ENCODE measurements at places on chromosomes 3 and 15. TPM values are rescaled to one million over a fixed set of nuclear protein-coding genes. Genes with fewer than 3 reads are reported as not detected.

Gene PRR20G
- total RNA-seq = not detected

Gene RLBP1
- total RNA-seq = not detected

Gene CCR8
- total RNA-seq = not detected

Gene P2RY14
- 7.2 TPM for total RNA-seq

Gene GNAI2
- 321 TPM for total RNA-seq

Gene LRRN1
- total RNA-seq = 5.2 TPM

Gene FAM81A
- 1.3 TPM for total RNA-seq

Gene CD276
- 60.8 TPM for total RNA-seq

Gene UBA7
- total RNA-seq = 110 TPM

Gene CCR9
- total RNA-seq = not detected

GRCh38 chr3:12963922-12964701 is 109.1 kb downstream of the IQSEC1 start:
- H3K36me3 ChIP-seq = no peaks in the 10 kb centered on the region
- peaks cover 70% of the 10 kb centered on the region for H3K4me1 ChIP-seq
- H3K27ac ChIP-seq = peak overlapping the region; percentile 36
- H3K4me3 ChIP-seq = no peak overlapping the region

DNA sequence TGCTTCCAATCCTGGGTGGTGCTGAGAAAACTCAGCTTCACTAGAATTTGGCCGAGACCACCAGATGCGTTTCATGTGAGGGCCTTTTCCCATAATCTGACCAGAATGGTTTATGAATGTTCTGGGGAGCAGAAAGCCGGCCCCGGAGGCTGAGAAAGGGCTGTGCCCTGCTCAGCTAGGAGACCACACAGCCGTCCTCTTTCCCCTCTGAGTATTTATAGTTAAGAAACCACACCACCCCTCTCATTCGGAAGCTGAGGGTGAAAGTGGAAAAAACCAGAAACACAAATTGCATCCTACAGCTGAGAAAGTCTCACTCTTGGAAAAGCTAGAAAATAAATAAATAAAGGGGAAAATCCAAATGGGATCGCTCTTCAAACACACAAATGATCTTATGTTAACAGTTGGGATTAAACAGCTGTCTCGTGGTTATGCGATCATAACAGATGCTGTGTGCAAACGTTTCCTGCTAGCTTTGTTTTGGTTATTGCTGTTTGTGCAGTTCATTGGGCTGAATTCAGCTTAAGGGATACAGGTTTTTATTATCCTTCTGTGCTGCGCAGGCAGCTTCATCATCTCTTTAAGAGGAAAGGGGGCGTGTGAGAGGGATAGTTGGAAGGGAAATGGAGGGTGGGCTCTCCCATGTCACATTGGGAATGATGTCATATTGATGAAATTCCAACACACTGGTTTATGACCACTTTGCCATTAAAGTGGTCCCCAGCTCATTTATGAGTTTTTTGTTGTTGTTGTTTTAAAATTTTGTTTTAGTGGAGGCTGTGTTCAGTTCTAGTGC is 1026.2 kb upstream of the NR2F2 start:
- H3K4me1 ChIP-seq = peaks cover 8% of the 10 kb centered on the region
- DNase-seq = no peak
- H3K4me3 ChIP-seq = no peak overlapping the region
- H3K27me3 ChIP-seq = no peaks in the 10 kb centered on the region
- peak overlapping the region; percentile 67 for H3K27ac ChIP-seq

DNA sequence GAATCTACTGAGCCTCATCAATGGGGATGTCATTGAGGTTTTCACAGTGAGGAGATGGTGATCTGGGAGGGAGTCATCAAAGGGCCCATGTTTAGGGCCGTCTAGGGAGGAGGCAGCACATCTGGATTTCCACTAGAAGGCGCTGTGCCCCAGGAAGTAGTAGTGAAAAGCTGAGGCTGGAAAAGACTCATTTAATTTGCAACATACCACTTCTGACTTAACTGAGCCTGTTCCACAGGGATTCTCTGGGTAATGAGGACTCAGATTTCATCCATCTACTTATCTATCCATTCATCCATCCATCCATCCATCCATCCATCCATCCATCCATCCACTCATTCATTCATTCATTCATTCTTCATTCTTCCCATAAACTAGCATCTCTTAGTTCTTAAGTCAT is 17.4 kb upstream of the SHF start:
- H3K4me3 ChIP-seq = no peak overlapping the region
- no peak overlapping the region for H3K27ac ChIP-seq
- no peaks in the 10 kb centered on the region for H3K36me3 ChIP-seq
- no peaks in the 10 kb centered on the region for H3K27me3 ChIP-seq
- DNase-seq = no peak
- peaks cover 9% of the 10 kb centered on the region for H3K4me1 ChIP-seq

GRCh38 chr3:55000953-55001352 is 73.1 kb upstream of the LRTM1 start:
- no peaks in the 10 kb centered on the region for H3K36me3 ChIP-seq
- DNase-seq = no peak
- H3K4me3 ChIP-seq = no peak overlapping the region
- H3K27ac ChIP-seq = no peak overlapping the region

GRCh38 chr3:184505076-184505878 is 56.3 kb upstream of the EPHB3 start:
- no peak overlapping the region for H3K27ac ChIP-seq
- no peaks in the 10 kb centered on the region for H3K4me1 ChIP-seq
- H3K4me3 ChIP-seq = no peak overlapping the region
- no peak for DNase-seq
- peaks cover 13% of the 10 kb centered on the region for H3K27me3 ChIP-seq
- no peaks in the 10 kb centered on the region for H3K36me3 ChIP-seq

- no peak overlapping the region for H3K4me3 ChIP-seq
- no peaks in the 10 kb centered on the region for H3K27me3 ChIP-seq
- H3K27ac ChIP-seq = peak overlapping the region; percentile 65
- peaks cover 39% of the 10 kb centered on the region for H3K4me1 ChIP-seq
- H3K36me3 ChIP-seq = peaks cover 77% of the 10 kb centered on the region
- DNase-seq = no peak
Observed at GRCh38 chr3:71047616-71048531, 535.7 kb downstream of the FOXP1 start.

DNA sequence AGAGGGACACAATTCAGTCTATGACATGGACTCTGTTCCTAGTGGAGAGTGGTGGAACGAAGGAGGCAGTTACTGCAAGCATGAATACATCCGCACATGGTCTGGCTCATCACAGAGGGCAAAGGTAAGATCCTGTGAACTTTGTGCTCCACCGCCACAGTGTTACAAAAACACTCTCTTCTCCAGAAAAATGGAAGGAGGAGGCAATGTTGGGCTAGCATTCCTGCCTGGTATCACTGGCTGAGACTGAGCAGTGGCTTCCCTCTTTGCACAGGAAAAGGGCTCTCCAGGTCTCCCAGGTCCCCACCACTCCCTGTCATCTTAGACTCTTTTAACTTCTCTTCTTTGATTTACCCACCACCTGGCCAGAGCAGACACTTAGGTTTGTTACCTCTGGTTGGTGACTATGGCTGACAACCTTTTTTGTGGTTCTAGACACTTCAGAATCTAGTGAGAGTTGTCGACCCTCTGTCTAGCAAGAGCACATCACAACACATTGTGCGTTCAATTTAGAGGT is 1.5 kb upstream of the EEFSEC start:
- H3K36me3 ChIP-seq = no peaks in the 10 kb centered on the region
- no peaks in the 10 kb centered on the region for H3K27me3 ChIP-seq
- no peak overlapping the region for H3K27ac ChIP-seq
- no peak overlapping the region for H3K4me3 ChIP-seq
- peaks cover 8% of the 10 kb centered on the region for H3K4me1 ChIP-seq
- DNase-seq = no peak

DNA sequence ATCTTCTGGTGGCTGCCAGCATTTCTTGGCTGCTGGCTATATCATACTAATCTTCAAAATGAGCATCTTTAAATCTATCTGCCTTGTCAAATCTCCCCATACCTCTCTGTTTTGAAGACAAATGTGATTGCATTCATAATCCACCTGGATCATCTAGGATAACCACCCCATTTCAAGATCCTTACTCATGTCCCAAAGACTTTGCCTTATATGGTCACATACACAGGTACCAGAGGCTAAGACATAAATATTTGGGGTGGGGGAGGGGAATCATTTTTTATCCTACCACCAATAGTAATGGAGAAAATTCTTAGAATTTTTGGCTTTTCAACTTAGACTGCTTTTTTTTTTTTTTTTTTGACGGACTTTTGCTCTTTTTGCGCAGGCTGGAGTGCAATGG is 970.8 kb downstream of the PLOD2 start:
- no peaks in the 10 kb centered on the region for H3K36me3 ChIP-seq
- H3K4me1 ChIP-seq = no peaks in the 10 kb centered on the region
- H3K27ac ChIP-seq = no peak overlapping the region
- no peaks in the 10 kb centered on the region for H3K27me3 ChIP-seq
- H3K4me3 ChIP-seq = no peak overlapping the region
- DNase-seq = no peak

GRCh38 chr3:15476378-15476777 is 45.1 kb downstream of the COLQ start:
- no peak overlapping the region for H3K27ac ChIP-seq
- H3K27me3 ChIP-seq = no peaks in the 10 kb centered on the region
- no peaks in the 10 kb centered on the region for H3K36me3 ChIP-seq

DNA sequence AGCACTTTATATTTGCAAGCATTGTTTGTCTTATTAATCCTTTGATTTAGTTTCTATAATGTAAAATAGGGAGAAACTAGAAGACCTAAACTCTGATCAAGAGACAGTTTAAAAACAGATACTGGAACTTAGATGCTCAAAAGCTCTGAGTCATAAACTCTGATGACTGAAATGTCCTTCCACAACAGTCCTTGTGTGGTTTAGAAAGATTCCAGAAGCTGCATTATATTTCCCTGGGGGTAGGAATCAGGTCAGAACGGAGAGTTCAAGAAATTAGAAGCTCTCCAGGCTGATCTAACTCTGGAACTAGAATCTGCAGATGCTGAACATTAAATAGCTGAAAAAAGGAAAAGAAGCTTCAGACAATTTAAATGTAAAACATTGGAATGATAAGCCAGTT is 18.3 kb upstream of the ONECUT1 start:
- H3K4me1 ChIP-seq = peaks cover 25% of the 10 kb centered on the region
- H3K4me3 ChIP-seq = no peak overlapping the region
- peaks cover 90% of the 10 kb centered on the region for H3K27me3 ChIP-seq
- H3K36me3 ChIP-seq = no peaks in the 10 kb centered on the region

DNA sequence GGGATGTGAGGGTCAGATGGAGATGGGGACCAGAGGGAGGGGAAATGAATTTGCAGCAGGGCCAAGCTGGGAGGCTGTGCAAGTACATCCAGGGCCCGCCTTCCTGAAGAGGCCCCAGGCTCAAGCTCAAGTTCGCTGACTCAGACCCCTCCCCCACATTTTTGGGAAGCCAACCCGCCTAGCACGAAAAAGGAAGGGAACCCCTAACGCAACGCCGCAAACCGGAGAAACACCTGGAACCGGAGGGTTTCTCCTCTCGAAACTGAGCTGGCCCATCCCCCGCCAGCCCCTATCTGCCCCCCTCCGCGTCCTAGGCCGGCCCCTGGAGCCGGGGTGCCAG is 624 bp downstream of the AP3B2 start:
- H3K27me3 ChIP-seq = peaks cover under 1% of the 10 kb centered on the region
- no peaks in the 10 kb centered on the region for H3K36me3 ChIP-seq
- H3K4me3 ChIP-seq = peak overlapping the region; percentile 73
- peaks cover 11% of the 10 kb centered on the region for H3K4me1 ChIP-seq
- DNase-seq = no peak

- no peaks in the 10 kb centered on the region for H3K4me1 ChIP-seq
- no peak overlapping the region for H3K4me3 ChIP-seq
- H3K36me3 ChIP-seq = no peaks in the 10 kb centered on the region
- H3K27me3 ChIP-seq = no peaks in the 10 kb centered on the region
- no peak for DNase-seq
Observed at GRCh38 chr3:106299300-106300098, 430.7 kb upstream of the CBLB start.

- peaks cover 22% of the 10 kb centered on the region for H3K4me1 ChIP-seq
- H3K27me3 ChIP-seq = no peaks in the 10 kb centered on the region
- DNase-seq = no peak
Observed at GRCh38 chr3:171379281-171379680, 80.9 kb downstream of the TNIK start.

GRCh38 chr3:187922704-187923416 is 177.6 kb upstream of the BCL6 start:
- no peaks in the 10 kb centered on the region for H3K27me3 ChIP-seq
- no peak overlapping the region for H3K4me3 ChIP-seq
- H3K27ac ChIP-seq = no peak overlapping the region
- DNase-seq = no peak
- H3K4me1 ChIP-seq = peaks cover 10% of the 10 kb centered on the region

GRCh38 chr3:144104679-144105078 is 133.1 kb downstream of the DIPK2A start:
- H3K4me1 ChIP-seq = no peaks in the 10 kb centered on the region
- H3K36me3 ChIP-seq = no peaks in the 10 kb centered on the region
- DNase-seq = no peak
- H3K27ac ChIP-seq = no peak overlapping the region
- H3K4me3 ChIP-seq = no peak overlapping the region

DNA sequence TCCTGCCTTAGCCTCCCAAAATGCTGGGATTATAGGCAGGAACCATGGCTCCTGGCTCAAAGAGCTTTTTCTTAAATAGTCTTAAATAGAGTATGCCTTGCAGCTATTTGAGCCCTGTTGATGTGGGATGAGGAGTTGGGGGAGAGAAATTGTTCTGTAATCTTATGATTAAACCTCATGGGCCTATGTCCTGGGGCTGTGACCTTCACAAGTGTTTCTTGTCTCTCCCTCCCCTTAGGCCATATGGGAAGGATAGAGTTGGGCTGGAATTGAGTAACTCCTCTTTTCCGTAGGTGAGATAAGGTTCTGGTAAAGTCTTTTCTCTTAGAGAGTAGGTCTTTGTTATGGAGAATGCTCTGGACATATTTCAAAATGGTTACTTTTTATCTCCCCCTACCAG is 114.3 kb downstream of the ARNT2 start:
- no peak overlapping the region for H3K27ac ChIP-seq
- no peak overlapping the region for H3K4me3 ChIP-seq
- H3K36me3 ChIP-seq = no peaks in the 10 kb centered on the region
- H3K27me3 ChIP-seq = no peaks in the 10 kb centered on the region
- no peak for DNase-seq
- H3K4me1 ChIP-seq = no peaks in the 10 kb centered on the region

DNA sequence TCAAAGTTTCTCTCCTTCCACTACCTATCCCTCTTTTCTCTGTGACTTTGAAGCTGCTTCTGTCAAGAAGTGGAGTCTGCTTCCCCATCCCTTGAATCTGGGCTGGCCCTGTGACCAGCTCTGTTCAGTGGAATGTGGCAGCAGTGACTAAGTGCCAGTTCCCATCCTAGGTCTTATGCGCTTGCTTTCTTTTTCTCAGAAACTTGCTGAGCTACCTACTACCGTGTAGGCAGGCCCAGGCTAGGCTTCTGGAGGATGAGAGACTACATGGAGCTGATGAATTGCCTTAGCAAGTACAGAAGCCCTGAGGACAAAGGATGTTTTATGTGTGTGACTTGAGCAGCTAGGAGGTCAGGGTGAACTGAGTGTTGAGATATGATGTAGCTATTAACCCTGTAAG is 123.2 kb downstream of the PDCD6IP start:
- H3K27ac ChIP-seq = no peak overlapping the region
- no peak for DNase-seq
- H3K27me3 ChIP-seq = no peaks in the 10 kb centered on the region
- no peak overlapping the region for H3K4me3 ChIP-seq
- no peaks in the 10 kb centered on the region for H3K36me3 ChIP-seq
- no peaks in the 10 kb centered on the region for H3K4me1 ChIP-seq

- peaks cover 61% of the 10 kb centered on the region for H3K36me3 ChIP-seq
- no peaks in the 10 kb centered on the region for H3K4me1 ChIP-seq
- no peaks in the 10 kb centered on the region for H3K27me3 ChIP-seq
- DNase-seq = no peak
- H3K4me3 ChIP-seq = no peak overlapping the region
Observed at GRCh38 chr15:60507596-60508424, 28.9 kb upstream of the ICE2 start.

- H3K27me3 ChIP-seq = no peaks in the 10 kb centered on the region
- no peaks in the 10 kb centered on the region for H3K4me1 ChIP-seq
- no peak overlapping the region for H3K4me3 ChIP-seq
- H3K27ac ChIP-seq = no peak overlapping the region
- DNase-seq = no peak
Observed at GRCh38 chr3:52364322-52365035, 48.4 kb downstream of the DNAH1 start.

All from upper lobe of right lung (tissue), 1 donor.